Activated T-cell treated with anti-CD3 and anti-CD28 coated beads, Interleukin-2, amount 50 U/mL, for 72 hours (primary cell): ENCODE measurements at places on chromosomes 4 and X.
A peak's percentile ranks its signal among the peaks of the same experiment; 100 is the strongest.

DNA sequence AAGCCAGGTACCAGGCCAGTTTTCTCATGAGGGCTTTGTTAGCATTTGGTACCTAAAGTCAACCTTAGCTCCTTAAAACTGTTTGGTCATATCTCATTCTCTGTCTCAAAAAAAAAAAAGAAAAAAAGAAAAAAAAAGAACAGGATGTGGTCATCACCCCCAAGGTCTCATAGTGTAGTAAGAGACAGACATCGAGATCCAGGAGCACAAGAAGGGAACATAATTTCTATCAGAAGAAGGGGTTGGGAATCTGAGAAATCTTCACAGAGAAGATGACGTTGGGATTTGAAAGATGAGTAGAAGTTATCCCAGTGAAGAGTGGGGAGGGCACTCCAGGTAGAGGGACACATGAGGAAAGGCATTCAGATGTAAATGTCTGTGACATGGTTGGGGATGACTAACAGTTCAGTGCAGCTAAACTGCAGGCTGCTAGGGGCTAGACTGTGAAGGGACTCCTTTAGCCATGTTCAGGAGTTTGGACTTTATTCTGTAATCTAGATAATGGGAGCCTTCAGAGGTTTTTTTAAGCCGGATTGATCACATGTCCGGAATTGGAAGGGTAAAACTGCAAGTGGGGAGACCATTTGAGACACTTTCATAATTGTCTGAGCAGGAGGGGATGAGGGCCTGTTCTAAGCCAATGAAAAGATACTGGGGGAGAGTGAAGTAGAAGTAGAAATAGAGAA lies 26.9 kb upstream of the GJB1 start:
- peak; percentile 16 for DNase-seq

- no peak for DNase-seq
These were observed 263.3 kb upstream of the CLNK start for GRCh38 chr4:10947898-10948297.

DNA sequence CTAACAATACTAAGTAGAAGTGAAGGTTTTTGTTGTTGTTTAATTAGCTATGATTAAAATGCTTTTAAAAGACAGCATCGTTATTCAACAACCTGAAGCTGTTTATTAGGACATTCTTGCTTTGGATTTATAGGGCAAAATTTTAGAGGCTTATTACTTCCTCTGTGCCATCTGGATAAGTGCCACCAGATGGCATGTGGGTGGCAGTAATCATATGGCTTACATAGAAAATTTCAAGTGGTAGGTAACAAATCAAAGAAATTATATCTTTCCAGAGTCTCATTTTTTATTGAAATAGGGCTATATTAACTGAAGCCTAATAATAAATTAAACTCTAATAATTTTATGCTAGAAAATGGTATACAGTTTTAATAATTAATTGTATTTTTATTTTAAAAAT lies 83.3 kb upstream of the HTR2C start:
- no peak for DNase-seq

DNA sequence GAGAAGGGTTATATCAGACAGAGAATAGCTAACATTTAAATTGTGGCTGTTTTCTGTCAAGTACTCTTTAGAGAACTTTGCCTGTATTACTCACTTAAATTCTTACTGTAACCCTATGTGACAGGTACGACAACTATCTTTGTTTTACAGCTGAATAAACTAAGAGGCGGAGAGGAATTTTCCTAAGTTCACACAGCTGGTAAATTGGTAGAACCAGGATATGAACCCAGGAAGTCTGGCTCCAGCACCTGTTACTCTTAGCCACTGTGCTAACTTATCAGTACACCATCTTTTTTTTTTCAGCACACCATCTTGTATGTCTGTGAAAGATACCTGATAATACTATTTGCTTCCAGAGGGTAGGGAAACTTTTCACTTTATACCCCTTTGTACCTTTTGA lies 2.0 kb upstream of the SYP start:
- DNase-seq, result no peak

- DNase-seq, result peak; percentile 50
These were observed at the start of gene FAM114A1 for GRCh38 chr4:38867478-38868058. TSS of gene FAM114A1 (plus strand) at chr4:38867806. CDS start at chr4:38878079, 10,273 bp downstream.

GRCh38 chrX:29447867-29448266 lies 767.5 kb upstream of the MAGEB2 start:
- DNase-seq, result no peak

- DNase-seq, result no peak
These were observed 10.1 kb downstream of the PITX2 start for GRCh38 chr4:110612631-110613269.

DNA sequence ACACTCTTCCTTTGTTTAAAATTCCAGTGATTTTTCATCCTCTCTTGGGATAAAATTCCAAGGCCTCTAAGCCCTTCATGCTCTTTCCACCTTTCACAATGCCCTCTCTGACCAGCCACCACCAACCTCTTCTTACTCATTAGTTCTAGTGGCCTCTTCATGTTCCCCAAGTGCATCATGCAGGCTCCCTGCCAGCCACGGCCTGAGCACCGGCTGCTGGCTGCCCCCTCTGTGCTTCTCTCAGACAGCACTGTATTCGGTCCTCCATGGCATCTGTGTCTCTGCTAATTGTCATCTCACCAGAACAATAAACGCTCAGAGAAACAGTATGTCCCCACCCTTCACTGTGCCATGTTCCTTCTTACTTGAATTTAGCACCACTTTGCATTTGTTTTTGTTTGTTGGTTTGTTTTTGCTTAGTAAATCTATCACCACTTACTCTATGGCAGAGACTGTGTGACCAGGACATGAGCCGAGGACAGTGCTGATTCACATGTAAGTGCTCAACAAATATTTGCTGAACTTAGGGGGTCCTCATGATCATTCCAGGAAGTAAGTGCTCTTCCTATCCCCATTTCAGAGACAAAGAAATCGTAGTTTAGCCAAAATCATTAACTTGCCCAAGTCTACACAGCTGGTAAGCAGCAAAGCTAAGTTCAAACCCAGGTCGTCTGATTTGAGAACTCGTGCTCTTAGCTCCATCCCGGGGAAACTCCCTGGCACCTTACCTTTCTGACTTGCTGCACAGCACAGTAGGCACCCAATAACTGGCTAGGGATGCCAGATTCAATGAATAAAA lies 77.1 kb upstream of the UCP1 start:
- DNase-seq, result no peak

DNA sequence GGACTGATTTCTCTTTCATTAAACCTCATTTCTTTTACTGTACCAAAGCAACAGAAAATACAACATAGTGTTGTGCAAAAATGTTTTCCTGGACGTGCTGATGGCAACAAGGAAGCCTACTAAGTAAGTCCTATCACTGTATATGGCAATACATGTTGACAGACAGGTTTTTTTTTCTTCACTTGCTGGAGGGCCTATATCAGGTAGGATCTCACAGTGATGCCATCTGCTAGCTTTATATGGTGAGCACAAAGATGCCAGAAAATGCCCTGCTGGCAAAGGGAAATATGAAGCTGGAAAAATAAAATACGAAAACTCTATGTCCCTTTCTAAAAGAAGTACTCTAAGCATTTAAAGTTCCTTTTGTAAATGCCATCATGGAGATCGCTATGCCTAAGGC lies 119.0 kb upstream of the PDLIM3 start:
- DNase-seq, result no peak

GRCh38 chrX:6821730-6822129 lies 286.8 kb upstream of the VCX3A start:
- no peak for DNase-seq

GRCh38 chr4:74456849-74457395 lies 12.0 kb downstream of the AREG start:
- no peak for DNase-seq

- DNase-seq, result no peak
These were observed 106.2 kb upstream of the IL1RAPL2 start for GRCh38 chrX:104459796-104460195.

DNA sequence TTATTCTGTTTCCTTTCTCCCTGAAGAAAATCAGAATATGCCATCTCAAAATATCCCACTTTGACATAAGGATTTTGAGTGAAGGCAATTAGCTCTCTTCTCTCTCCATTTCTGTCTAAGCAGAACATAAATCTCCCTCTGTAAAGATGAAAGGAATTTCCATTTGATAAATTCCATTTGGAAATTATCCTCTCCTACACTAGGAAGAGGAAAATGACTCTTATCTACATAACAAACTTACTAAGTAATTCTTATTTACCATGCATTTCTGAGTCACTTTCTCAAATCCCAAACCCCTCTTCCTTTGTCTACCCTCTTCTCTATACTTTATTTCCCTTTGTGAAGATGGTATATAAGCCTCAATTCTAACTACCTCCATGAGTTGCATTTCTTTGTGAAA lies 11.4 kb downstream of the TBCK start:
- no peak for DNase-seq

- no peak for DNase-seq
These were observed 18.4 kb upstream of the SORCS2 start for GRCh38 chr4:7173841-7174449.

DNA sequence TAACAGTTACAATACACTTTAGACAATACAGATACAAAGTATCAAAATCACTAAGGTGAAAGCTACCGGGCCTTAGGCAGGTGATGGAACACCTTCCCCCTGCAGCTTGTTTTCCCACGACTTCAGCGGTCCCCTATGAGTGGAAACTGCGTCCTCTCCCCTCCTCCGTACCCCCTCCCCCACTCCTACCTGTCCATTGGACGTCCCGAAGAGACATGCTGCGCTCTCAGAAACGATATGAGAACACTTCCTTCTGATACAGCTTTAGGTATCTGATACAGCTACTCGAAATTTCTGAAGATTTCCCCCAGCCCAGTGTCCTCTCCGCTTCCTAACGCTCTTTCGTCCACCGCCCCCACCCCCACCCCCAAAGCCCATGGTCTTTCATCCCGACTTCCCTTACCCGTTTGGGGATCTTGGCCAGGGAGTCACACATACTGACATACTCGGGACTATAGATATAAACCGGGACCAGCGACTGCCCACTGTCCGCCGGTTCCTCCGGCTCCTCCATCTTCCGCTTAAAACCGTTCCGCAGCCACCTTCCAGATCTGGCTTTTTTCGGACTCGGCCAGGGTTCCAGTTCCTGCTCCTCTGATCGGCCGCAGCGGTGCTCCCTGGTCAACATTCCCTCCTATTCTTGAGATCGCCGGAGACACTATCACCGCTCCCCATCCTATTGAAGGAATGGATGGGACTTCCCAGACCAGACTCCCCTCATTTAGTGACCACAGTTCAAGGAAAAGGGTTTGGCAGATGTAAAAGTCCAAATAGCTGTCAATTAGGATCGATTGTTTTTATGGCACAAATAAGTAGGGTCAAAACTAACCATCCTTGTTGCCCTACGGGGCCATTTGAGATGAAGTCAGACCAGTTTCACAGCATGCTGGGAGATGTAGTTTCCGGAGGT lies at the start of gene HDAC8:
HDAC8 (minus strand) TSS at position 596 of the 910 bp plus-strand sequence; CDS start at position 514, 82 bp downstream.
- DNase-seq, result peak; percentile 49

DNA sequence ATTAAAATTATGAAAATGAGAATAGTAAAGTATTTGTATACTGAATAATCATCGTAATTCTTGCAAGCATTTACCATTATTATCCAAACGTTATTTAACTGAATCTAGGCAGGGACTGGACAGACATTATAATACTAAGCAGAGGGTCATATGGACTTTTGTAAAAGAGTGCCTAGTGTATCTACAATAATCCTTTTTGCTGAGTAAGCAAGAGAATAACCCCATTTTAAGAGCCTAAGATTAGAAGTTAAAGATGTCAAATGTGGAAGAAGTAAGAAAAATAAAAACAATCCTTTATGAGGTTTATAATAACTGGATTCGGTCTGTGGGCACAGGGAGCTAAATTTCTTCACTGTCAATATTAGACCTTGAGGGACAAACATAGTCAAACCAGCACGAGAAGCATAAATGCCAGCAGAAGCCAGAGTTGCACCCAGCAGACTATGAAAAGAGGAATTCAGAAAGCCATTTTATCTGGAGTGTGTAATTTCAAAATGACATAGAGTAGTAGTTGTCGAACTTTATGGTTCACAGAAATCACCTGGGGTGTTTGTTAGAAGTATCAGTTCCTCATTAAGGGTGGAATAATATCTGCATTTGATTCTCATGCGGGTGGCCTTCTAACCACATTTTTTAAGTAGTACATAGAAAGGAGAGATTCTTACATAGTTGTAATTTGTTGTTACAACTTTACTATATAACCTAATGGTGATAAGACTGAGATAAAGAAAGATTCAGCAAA lies 39.7 kb upstream of the DCLK2 start:
- DNase-seq, result no peak

- no peak for DNase-seq
These were observed 19.7 kb downstream of the TRIM2 start for GRCh38 chr4:153223930-153224329.

GRCh38 chr4:40455340-40455902 lies 120.3 kb downstream of the CHRNA9 start:
- DNase-seq, result no peak

- no peak for DNase-seq
These were observed 407.0 kb downstream of the KLHL4 start for GRCh38 chrX:87924619-87925018.

DNA sequence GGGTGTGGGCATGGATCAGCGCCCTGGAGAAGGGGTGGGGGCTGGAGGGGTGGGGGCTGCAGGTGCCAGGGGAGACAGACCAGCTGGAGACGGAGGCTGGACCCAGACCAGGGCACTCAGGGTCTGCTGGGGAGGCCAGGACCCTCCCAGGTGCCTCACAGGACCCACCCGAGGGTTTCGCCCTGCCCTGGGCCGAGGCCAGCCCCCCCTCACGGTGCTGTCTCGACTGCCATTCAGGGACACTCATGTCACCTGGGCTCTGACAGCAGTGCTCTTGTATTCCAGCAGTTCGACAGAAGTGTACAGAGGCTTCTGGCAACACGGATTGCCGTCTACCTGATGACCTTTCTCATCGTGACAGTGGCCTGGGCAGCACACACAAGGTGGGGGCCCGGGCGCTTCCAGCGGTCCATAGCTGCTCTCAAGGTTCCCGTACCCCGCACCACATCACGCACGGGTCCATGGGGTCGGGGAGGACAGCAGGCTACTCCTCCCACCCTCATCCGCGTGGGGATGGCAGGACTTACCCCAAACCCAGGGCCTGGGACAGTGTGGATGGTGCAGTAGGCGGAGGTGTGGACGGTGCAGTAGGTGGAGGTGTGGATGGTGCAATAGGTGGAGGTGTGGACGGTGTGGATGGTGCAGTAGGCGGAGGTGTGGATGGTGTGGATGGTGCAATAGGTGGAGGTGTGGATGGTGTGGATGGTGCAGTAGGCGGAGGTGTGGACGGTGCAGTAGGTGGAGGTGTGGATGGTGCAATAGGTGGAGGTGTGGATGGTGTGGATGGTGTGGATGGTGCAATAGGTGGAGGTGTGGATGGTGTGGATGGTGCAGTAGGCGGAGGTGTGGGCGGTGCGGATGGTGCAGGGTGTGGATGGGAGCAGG lies 18.1 kb downstream of the TMEM175 start:
- DNase-seq, result no peak
